ENCODE measurements at places on chromosomes 4 and X.

DNA sequence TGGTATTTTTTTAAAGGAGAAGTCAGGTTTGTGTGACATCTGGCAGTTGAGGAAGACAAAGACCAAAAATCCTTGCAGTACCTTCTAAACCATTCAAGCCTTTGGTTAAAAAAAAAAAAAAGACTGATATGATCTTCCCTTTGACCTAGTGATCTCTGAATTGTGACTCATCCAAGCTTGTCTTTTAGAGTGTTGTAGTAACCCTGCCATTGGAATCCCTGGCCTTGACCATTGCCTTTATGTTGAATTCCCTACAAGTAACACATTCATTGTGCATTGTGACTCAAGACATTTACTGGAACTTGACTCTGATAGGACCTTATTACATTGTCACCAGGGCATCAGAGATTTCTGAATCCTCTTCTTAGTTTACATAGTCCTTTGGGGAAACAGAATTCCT lies 1469.0 kb downstream of the TECRL start:
- peak; percentile 7 for DNase-seq

DNA sequence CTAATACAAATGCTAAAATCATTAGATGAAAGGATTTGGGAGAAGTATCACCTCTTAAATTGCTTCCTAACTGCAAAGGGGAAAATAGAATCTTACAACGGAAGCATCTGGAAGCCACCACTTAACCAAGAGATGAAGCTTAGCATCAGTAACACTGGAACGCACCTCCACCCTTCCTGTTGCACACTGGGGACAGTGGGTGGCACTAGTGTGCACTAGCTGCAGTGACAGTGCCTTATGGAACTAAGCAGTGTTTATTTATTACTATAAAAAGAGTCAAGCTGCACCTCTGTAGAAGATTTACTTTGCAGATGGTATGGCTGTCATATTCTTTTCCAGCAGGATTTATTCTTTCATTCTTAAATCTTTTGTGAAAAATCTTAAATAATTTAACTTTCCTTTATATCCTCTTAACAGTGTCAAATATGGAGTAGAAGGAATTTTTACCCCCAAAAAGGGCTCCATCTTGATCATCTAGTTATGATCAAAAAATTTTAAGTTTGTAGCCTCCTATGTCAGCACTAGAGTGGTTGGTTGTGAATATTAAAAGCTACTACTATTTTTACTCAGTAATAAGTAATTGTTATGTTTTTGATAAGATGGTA lies 76.7 kb downstream of the SCD5 start:
- DNase-seq, result peak; percentile 20

DNA sequence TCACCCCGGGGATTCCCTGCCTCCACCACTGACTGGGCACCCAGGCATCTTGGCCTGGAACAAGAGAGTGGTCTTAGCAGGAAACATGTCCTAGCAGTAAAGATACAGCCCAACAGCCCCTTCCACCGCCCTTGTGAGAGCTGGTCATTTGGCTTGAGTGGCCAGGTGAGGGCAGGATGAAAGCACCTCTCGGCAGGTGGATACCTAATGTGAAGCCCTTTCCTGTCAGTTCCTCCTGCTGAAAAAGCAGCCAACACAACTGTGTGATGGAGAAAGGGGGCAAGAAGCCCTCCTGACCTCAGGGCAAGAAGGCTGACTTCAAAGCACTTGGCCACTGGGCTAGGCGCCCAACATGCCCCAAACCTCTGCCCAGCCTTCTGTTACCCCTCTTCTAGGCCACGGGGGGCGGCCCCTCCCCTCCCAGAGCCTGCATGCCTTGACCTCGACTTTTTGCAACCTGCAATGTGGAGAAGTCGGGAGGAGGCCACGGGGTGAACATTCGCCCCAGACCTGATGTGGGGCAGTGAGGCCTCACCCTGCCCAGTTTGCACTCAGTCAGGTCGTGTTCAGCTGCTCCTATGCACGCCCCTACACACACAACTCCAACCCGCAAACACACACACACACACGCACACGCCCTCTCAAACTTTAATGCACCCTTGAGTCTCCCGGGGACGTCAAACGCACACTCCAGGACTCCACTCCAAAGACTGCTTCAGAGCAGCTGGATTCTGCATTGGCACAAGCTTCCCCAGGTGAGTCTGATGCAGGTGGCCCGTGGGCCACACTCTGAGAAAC lies 1.1 kb downstream of the LGI2 start:
- no peak for DNase-seq

DNA sequence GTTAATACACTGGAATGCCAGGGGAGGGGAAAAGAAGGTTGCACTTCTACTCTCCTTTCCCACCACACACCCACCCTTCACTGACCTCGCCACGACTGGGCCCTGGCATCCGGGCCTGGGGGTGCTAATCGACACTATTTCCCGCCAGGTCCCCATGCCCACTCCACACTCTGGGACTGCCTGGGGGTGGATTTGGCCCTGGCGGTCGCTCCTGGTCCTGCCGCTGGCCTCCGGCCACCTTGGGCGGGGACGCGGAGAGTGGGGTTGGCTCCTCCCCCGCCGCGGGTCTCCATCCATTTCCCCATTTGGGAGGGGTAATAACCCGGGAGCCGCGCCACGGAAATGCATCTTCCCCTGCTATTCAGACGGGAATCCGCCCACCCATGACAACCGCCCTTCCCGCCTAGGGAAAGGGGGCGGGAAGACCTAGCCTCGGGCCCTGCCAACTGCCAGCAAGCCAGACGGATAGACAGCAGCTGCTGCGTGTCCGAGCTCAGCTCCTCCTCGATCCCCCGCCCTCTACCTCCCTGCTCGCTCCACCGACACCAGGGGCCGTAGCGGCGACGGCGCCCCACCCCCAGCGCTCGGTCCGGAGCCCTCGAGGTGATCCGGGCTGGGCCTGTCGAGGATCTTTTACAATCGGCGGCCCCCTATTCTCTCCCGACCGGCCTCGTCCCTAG lies 78.1 kb downstream of the RLIM start:
- no peak for DNase-seq

GRCh38 chr4:1590244-1590643 lies 93.9 kb downstream of the FAM53A start:
- no peak for DNase-seq

GRCh38 chr4:173827707-173828106 lies 297.7 kb upstream of the HAND2 start:
- DNase-seq, result no peak

DNA sequence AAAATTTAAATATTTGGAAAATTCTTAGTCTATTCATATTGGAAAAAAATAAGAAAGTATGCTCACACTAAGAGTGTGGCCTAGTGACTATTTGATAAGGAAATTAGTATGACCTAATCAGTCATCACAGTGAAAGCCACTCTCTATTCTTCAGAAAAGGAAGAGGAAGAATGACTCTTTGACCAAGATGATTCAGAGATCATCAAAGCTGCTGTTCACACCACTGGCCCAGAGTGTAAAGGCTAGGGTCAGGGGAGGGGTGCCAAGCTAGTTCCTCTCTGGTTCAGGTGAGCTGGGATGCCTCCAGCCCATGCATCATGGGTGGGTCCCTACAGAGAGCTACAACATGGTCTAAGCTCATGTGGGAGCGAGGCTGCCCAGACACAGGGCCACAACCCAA lies 396.9 kb upstream of the NDST3 start:
- DNase-seq, result no peak

DNA sequence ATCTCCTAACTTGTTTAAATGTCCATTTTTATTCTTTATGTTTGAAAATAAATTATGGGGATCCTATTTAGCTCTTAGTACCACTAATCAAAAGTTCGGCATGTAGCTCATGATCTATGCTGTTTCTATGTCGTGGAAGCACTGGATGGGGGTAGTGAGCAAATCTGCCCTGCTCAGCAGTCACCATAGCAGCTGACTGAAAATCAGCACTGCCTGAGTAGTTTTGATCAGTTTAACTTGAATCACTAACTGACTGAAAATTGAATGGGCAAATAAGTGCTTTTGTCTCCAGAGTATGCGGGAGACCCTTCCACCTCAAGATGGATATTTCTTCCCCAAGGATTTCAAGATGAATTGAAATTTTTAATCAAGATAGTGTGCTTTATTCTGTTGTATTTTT lies 27.6 kb downstream of the NUDT6 start:
- DNase-seq, result no peak

Measured in LoVo (cell line).